ENCODE measurements at places on chromosomes 7 and 10.

GRCh38 chr10:124626759-124627380 lies 117.3 kb downstream of the FAM53B start:
- H3K36me3 ChIP-seq: no peaks in the 10 kb centered on the region
- no peak for DNase-seq

DNA sequence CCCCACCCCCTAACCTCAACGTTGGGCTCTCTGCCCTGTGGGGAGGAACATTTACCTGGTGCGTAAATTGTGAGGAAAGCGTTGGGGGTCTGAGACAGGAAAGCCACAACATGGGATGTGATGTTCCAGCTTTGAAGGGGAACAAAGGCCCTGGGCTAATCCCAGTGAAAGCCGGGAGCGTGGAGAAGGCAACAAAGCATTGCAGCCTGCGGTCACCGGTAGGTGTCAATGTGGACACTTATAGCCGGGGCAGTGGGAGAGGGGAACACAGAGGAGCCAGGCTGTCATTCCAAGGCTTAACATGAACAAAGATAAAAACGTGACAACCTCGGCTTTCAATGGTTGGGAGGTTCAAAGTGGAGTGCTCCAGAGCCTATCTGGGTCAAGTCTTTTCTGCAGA lies 12.7 kb downstream of the PTF1A start:
- no peaks in the 10 kb centered on the region for H3K4me1 ChIP-seq
- H3K27ac ChIP-seq: no peak overlapping the region
- H3K36me3 ChIP-seq: no peaks in the 10 kb centered on the region
- H3K27me3 ChIP-seq: peaks cover 18% of the 10 kb centered on the region
- no peak overlapping the region for H3K4me3 ChIP-seq
- DNase-seq: no peak

- DNase-seq: no peak
- no peaks in the 10 kb centered on the region for H3K36me3 ChIP-seq
- no peaks in the 10 kb centered on the region for H3K27me3 ChIP-seq
- peak overlapping the region; percentile 75 for H3K27ac ChIP-seq
- peak overlapping the region; percentile 77 for H3K4me3 ChIP-seq
- H3K4me1 ChIP-seq: no peaks in the 10 kb centered on the region
Measured at GRCh38 chr10:6162589-6163356, 40.0 kb upstream of the PFKFB3 start.

GRCh38 chr7:88522771-88523293 lies 216.1 kb upstream of the STEAP4 start:
- H3K27me3 ChIP-seq: no peaks in the 10 kb centered on the region
- H3K4me3 ChIP-seq: no peak overlapping the region
- H3K27ac ChIP-seq: no peak overlapping the region
- no peaks in the 10 kb centered on the region for H3K4me1 ChIP-seq
- no peak for DNase-seq

GRCh38 chr10:80187465-80188409 lies 17.6 kb downstream of the ANXA11 start:
- no peaks in the 10 kb centered on the region for H3K4me1 ChIP-seq
- no peak overlapping the region for H3K4me3 ChIP-seq
- no peak for DNase-seq
- H3K27me3 ChIP-seq: no peaks in the 10 kb centered on the region
- no peaks in the 10 kb centered on the region for H3K36me3 ChIP-seq
- no peak overlapping the region for H3K27ac ChIP-seq

DNA sequence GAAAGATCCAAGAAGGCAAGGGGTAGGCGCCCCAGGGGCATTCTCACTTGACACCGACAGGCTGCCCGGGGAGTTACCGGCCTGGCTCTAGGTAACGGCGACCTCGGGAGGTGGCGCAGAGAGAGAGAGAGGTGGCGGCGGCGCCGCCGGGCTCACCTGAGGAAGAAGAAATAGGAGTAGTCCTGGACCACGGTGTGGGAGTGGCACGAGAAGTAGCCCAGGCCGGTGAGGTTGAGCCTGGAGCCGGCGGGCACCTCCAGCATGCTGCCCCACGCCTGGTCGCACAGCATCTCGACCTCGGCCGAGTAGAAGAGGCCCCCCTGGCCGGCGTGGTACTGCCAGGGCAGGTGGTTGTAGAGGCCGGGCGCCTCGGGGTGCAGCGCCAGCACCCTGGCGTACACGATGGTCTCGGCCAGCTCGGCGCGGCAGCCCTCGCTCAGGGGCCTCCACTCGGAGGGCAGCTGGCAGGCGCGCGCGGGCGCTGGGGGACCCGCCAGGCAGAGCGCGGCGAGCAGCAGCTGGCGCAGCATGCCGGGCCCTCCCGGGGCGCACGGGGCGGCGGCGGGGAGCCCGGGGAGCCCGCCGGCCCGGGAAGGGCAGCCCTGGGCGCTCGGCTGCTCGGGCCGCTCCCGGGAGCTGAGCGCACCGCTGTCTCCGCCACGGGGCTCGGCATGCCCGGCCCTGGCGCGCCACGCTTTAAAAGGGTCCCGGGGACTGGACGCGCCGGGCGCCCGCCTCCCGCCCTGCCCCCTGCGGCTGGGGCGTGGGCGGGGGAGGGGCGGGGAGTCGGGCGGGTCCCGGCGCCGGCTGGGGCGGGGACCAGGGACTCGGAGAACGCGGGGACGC lies at the start of gene CCDC3:
CCDC3 (minus strand) TSS at position 673 of the 846 bp plus-strand sequence; CDS start at position 530, 143 bp downstream.
- peak within 1 kb of the TSS; percentile 36 for H3K4me3 ChIP-seq
- no peaks in the 10 kb centered on the region for H3K36me3 ChIP-seq
- peak; percentile 44 for DNase-seq
- no peak within 1 kb of the TSS for H3K27ac ChIP-seq
- no peaks in the 10 kb centered on the region for H3K4me1 ChIP-seq
- no peaks in the 10 kb centered on the region for H3K27me3 ChIP-seq

GRCh38 chr7:152666078-152666477 lies 9.9 kb downstream of the XRCC2 start:
- no peak overlapping the region for H3K4me3 ChIP-seq
- H3K27ac ChIP-seq: no peak overlapping the region
- no peak for DNase-seq
- no peaks in the 10 kb centered on the region for H3K36me3 ChIP-seq
- no peaks in the 10 kb centered on the region for H3K4me1 ChIP-seq

- no peaks in the 10 kb centered on the region for H3K36me3 ChIP-seq
- no peaks in the 10 kb centered on the region for H3K4me1 ChIP-seq
- H3K27me3 ChIP-seq: no peaks in the 10 kb centered on the region
- H3K4me3 ChIP-seq: no peak overlapping the region
Measured at GRCh38 chr7:120617275-120617674, 240.7 kb downstream of the TSPAN12 start.

- H3K27ac ChIP-seq: no peak overlapping the region
- H3K4me3 ChIP-seq: no peak overlapping the region
- DNase-seq: no peak
- no peaks in the 10 kb centered on the region for H3K36me3 ChIP-seq
- H3K4me1 ChIP-seq: no peaks in the 10 kb centered on the region
Measured at GRCh38 chr10:98361131-98362025, 53.6 kb downstream of the PYROXD2 start.

DNA sequence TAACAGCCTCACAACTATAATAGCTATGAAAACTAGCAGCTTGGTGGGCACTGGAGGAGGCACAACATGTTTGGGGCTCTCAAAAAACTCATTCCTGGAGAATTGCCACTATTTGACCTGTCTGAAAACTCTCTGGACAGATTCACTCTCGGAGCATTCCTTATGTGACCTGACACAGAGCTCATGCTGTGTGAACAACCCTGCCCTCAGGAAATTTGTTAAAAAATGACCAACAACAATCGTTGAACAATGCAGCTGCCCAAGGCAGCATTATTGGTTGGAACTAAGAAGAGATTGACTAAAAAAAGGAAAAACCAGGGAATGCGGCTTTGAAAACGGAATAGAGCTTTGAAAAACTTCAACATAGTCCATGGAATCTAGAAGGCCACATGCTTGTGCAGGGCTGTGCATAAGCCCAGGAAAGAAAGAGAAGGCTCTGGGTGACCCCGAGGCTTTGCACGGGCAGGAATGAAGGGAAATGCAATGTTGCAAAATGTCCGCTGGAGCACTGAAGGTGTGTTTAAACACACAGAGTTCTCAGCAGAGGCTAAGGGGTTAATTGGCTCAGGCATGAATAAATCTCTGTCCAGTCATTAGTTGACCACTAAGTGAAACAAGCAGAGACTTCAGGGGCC lies 52.8 kb downstream of the NAMPT start:
- H3K27ac ChIP-seq: peak overlapping the region; percentile 6
- H3K27me3 ChIP-seq: no peaks in the 10 kb centered on the region
- DNase-seq: no peak
- peaks cover 5% of the 10 kb centered on the region for H3K4me1 ChIP-seq

GRCh38 chr10:44118500-44118899 lies 266.4 kb downstream of the CXCL12 start:
- no peaks in the 10 kb centered on the region for H3K36me3 ChIP-seq
- H3K4me1 ChIP-seq: no peaks in the 10 kb centered on the region
- no peak overlapping the region for H3K4me3 ChIP-seq

DNA sequence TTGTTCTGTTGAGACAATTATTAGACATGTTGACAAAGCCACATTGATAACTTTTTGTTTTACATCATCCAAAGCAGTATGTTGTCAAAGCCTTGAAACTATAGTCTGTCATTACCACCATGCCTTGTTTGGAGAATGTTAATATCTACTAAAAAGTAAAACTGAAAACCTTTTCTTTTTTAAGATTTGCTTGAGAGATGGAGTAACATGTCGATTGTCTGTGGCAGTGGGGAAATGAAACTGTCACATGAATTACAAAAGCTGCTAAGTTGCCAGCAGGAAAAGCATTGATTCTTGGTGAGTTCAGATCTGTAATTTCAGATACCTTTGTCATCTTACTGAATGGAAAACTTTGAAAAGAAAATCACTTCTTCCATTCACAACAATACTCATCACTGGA lies 69.1 kb downstream of the TFPI2 start:
- DNase-seq: no peak
- no peaks in the 10 kb centered on the region for H3K36me3 ChIP-seq
- no peak overlapping the region for H3K27ac ChIP-seq
- H3K27me3 ChIP-seq: no peaks in the 10 kb centered on the region

- no peak overlapping the region for H3K4me3 ChIP-seq
- peaks cover 5% of the 10 kb centered on the region for H3K4me1 ChIP-seq
- no peaks in the 10 kb centered on the region for H3K27me3 ChIP-seq
- no peaks in the 10 kb centered on the region for H3K36me3 ChIP-seq
- DNase-seq: no peak
Measured at GRCh38 chr10:130193033-130193432, 56.8 kb downstream of the GLRX3 start.

DNA sequence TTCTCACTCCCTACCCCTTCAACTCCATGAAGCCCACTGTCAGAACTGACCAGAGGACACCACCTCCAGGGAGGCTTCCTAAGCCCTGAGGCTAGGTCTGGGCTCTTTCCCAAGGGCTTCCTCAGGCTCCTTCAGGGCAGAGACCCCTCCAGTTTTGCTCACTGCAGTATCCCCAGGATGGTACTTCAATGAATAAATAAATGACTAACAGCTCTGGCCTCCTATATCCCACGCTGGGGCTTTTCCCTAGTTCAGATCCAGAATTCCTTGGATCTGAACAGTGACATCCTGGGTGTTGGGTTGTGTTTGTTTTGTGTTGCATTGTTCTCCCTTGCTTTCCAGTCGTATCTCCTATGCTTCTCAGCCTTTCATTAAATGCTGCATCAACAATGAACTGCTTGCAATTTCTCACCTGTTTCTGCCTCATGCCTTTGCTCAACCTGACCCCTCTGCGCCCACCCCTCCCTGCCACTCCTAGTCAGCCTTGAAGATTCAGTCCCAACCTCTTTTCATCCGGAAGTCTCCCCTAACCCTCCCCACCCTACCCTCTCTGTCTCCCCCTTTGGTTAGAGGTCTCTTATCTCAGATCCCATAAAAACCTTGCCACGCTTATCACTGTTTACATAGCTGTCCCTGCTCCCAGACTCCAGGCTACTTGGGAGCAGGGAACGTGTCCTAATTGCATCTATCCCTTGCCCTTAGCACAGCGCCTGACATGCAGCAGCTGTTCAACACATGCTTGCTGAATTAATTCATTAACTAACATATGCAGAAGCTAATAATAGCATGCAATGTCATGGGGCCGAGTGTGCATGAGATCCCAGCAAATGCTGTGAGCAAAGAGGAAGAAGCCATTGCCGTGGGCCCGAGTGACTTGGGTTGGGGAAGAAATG lies 41.7 kb downstream of the PPP1R3C start:
- DNase-seq: no peak
- no peaks in the 10 kb centered on the region for H3K27me3 ChIP-seq
- H3K27ac ChIP-seq: no peak overlapping the region

- no peaks in the 10 kb centered on the region for H3K27me3 ChIP-seq
- DNase-seq: no peak
- H3K36me3 ChIP-seq: no peaks in the 10 kb centered on the region
- H3K27ac ChIP-seq: no peak overlapping the region
- H3K4me3 ChIP-seq: no peak overlapping the region
Measured at GRCh38 chr7:79489371-79489770, 35.9 kb upstream of the MAGI2 start.

DNA sequence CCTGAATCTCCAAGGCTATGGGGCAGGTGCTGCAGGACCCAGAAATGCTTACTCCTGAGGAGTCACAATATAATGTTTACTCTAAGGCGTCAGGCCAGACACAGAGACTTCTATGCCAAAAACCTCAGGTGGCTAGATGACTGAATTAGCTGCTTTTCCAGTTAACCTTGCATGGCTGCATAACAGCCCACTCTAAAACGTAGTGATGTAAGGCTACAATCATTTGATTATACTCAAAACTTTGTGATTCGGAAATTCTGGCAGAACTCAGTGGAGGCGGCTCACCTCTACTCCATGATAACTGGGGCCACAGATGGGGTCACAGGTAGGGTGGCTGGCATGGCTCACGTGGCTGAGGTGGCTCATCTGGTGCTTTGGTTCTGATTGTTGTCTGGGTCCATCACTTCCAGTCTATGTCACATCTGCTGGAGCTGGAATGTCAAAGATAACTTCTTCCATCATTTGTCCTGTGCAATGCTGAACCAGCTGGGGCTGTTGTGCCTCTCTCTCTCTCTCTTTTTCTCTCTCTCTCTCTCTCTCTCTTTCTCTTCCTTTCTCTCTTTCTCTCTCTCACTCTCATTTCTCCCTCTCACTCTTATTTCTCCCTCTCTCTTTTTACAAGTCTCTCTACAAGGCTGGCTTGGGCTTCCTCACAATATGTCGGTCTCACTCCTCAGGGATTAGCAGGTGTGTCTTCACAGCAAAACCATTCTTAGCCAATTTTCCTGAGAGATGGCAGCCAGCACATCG lies 11.8 kb downstream of the TMEM72 start:
- no peaks in the 10 kb centered on the region for H3K4me1 ChIP-seq
- H3K27ac ChIP-seq: no peak overlapping the region

DNA sequence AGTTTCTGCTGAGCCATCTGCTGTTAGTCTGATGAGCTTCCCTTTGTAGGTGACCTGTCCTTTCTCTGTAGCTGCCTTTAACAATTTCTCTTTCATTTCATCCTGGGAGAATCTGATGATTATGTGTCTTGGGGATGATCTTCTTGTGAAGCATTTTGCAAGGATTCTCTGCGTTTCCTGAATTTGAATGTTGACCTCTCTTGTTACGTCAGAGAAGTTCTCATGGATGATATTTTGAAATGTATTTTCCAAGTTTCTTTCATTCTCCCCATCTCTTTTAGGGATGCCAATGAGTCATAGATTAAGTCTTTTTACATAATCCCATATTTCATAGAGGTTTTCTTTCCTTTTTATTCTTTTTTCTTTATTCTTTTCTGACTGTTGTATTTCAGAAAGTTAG lies 184.2 kb upstream of the BET1 start:
- H3K36me3 ChIP-seq: no peaks in the 10 kb centered on the region
- DNase-seq: no peak
- no peak overlapping the region for H3K27ac ChIP-seq

GRCh38 chr7:94577357-94577756 lies 67.7 kb downstream of the CASD1 start:
- H3K27me3 ChIP-seq: no peaks in the 10 kb centered on the region
- no peaks in the 10 kb centered on the region for H3K4me1 ChIP-seq
- H3K4me3 ChIP-seq: no peak overlapping the region
- H3K27ac ChIP-seq: no peak overlapping the region
- no peaks in the 10 kb centered on the region for H3K36me3 ChIP-seq
